AML-193 (cell line): ENCODE measurements at places on chromosomes 11 and 22.
A peak's percentile ranks its signal among the peaks of the same experiment; 100 is the strongest.

GRCh38 chr11:101618709-101619108 lies 34.9 kb upstream of the TRPC6 start:
- DNase-seq: no peak

GRCh38 chr11:100003985-100004384 lies 683.1 kb upstream of the ARHGAP42 start:
- DNase-seq: no peak

GRCh38 chr22:45859231-45860161 lies 117.5 kb downstream of the WNT7B start:
- DNase-seq: no peak

GRCh38 chr11:122711362-122711761 lies 55.8 kb downstream of the UBASH3B start:
- DNase-seq: no peak

GRCh38 chr22:25774575-25775026 lies 32.6 kb downstream of the MYO18B start:
- DNase-seq: no peak

DNA sequence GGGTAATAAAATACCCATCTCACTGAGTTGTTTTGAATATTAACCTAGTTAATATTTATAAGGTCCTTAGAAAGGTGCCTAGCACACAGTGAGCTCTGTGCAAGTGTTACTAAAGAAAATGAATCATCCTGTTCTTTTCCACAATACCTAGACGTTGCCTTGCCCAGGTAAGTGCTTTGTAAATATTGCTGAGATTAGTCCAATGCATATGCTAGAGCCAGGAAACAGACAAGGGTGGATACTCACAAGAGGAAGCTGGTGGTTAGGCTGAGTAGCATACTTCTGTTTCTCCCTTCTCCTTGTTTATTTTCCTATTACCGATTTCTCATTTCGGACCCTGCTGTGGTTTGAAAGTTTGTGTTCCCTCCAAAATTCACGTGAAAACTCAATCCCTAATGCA lies 58.1 kb upstream of the BARX2 start:
- DNase-seq: peak; percentile 48

DNA sequence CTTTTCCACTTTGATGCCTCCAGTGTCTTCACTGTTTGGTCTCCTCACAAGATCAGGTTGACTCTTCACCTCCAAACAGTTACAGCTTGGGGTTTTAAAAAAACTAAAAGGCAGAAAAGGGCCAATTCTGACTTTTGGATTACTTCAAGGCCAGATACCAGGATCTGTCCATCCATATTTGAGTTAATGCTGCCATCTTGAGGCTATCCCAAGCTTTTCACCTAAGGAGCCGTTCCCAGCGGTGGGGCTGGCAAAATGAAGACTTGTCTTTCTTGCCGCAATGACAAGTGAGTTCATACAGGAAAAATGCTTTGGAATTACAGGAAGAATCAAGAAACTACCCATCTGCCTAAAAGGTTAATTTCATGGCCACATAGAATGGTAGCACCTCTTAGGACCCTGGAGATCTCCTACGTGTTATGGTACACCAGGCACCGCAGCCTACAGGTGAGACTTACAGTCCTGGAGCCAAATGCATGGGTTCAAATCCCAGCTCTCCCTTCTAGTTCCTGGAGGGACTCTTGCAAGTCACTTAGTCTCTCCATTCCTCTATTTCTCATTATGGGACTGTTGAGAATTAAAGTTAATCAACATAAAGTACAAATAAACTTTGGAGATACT lies 6.0 kb upstream of the OR5B21 start:
- peak; percentile 13 for DNase-seq

DNA sequence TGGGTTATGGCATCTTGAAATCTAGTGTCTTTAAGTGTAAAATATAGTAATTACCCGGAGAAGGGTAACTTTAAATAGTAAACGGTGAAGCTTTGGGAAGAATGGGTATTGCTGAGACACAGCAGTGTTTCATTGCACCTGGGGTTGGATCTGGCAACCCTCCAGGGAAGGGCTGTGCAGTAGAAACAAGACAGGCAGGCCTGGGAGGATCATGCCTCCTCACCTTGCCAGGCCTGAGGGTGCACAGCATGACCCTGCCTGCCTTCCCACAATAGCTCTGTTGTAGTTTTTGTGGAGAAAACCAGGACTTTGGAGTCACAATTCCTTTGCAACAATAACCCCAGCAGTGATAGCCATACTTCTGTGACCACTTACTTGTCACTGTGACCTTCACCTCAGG lies 64.6 kb upstream of the ADSL start:
- DNase-seq: no peak

DNA sequence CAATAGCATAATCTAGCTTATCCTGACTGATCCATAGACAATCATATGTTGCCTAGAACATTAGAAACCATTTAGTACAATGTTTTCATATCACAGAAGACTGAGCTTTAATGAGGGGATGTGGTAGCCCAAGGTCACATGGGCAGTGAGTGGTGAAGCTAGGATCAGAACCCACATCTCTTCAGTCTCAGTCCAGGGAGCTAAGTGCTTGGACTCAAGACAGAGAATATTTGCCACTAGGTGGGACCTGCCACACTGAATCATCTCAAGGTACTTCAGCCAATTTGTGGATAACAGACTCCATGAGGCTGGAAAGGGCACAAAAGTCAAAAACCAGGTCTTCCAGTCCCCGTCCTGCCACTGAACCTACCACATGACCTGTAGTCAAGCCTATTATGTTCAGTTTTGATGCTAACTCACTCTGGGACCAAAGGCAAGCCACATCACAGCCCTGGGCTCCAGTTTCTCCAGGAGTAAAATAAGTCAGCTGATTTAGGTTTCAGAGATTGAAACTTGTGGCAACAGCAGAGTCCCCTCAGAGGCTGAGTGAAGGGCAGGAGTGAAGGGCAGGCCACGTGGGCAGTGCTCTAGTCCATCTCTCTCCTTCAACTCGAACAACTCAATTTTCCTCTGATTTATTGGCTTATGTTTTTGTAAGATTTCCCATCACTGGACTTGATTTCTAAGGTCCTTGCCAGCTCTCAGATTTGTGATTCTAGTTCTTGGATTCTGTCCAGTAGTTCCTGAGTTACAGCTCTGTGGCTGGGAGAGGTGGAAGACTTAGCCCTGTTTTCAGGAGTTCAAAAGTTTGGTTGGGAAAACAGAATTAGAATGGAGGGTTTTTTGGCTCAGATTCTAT lies 84.6 kb upstream of the PHOX2A start:
- no peak for DNase-seq

- no peak for DNase-seq
These were observed 40.8 kb downstream of the PDHX start for GRCh38 chr11:34957206-34957605.

DNA sequence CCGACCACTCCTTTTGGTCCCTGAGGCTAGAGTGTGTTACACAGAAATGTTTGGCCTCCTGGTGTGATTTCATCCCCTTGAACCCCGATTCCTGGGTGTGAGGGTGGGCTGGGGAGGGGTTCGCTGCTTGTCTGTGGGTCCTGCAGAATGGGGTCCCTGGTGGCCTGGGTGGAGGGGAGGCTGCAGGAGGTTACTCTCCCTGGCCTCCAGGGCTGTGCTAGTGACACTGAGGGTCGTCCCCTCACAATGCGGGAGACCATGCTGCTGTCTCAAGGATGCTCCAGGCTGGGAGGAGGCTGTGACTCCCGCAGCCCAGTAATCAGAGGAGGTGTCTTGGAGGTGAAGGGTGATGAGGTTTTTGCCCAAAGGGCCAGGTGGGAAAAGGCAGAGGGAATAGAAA lies 17.0 kb upstream of the OMP start:
- no peak for DNase-seq

DNA sequence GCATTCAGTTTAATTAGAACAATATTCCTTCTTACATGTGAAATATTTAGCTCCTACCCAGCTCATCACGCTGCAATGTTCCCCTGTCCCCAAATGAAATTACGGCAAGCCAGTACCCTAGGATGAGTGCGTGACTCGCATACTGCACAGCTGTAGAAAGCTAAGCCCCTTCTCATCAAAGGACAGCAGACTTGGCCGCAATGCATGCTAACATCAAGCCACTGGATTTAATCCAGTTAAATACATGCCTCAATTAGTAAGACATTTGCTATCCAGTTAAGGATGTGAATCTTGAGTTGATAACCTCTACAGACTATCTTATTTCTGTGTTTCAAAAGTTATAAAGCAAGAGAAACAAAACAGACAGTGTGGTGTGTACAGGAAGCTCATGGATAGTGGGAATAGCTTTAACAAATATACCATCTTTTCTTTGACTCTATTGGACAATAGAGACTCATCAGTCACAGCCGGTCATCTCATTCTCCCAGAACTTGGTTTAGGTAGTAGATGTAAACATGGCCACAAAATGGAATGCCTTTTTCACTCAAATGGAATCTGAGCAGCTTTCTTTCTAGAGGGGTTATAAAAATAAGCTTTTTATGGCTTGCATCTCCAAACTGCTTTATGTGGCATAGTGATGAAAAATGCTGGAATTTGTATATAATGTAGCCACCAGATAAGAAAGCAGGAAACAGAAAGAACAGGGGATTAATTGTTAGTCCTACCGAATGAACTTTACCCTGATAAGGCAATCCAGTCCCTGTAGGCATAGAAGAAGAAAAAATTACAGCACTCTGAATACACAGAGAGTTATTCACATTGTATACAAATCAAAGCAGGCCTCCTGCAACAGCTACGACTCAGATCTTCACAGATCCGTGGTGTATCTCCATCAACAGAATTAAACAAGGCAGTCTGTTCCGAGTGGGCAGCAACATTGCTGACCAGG lies 224.1 kb downstream of the CADM1 start:
- DNase-seq: no peak
